ENCODE measurements at places on chromosomes 13 and 19.
A peak's percentile ranks its signal among the peaks of the same experiment; 100 is the strongest.

DNA sequence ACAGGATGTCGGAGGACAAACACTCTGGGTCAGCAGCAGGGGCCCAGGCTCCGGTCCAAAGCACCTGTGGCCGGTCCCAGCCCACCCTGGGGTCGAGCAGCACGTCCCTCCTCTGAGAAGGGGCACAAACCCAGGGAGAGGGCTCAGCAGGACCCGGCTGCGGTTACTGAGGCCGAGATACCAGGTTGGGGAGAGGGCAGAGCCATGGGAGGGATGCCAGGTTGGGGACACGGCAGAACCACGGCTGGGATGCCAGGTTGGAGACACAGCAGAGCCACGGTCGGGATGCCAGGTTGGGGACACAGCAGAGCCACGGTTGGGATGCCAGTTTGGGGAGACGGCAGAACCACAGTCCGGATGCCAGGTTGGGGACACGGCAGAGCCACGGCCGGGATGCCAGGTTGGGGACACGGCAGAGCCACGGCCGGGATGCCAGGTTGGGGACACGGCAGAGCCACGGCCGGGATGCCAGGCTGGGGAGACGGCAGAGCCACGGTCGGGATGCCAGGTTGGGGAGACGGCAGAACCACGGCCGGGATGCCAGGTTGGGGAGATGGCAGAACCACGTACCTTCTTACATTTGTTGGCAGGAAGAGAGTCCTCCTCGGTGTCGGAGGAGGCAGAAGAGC, 18.5 kb downstream of the MIER2 start:
- no peak for DNase-seq

DNA sequence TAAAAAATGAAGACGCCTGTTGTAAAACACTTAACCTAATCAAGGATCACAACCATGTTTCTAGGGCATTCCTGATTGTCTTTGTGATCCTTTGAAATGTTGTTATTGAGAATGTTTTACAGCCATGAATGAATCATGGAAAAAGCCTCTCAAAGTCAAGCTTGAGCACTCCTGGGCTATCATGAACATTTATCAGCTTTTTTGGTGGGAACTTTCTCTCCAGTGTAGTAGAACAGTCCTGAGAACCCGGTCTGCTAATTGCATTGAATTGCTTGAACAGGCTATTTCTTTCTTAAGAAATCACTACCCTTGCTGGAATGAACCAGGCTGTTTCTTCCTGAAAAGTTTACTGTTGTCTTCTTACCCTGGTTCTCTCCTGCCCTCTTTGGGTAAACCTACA, 516.5 kb downstream of the FGF9 start:
- no peak for DNase-seq

DNA sequence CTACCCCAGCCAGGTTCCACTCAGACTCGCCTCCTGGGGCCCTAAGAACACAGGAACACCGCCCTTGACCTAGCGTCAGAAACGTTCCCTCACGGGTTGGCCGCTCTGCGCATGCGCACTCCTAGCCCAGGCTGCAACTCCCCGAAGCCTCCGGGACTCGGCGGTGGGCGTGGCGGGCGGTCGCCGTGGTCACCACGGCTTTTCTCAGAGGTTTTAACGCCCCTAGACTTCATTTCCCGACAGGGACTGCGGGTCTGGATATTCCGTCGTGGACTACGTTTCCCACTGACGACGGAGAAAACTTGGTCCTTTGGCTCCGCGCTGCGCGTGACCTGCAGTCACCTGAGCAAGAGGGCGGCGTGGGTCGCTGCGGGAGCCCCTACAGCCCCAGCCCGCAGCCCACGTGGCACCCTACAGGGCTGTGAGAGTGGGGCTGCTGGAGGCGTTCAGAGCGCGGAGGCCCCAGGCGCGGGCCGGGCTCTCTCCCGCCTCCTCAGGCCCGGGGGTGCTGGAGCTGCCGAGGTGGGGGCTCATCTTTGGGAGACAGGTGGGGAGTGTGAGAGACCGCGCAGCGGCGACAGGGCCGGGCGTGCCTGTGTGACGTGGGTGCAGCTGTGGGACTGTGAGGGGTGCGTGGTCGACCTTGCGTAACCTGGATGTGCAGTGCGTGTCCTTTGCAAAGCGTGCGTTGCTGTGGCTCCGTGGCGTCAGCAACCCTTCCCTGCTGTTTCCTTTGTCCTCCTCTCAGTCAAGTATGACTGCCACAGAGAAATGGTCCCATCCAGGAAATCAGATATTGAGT, 38.0 kb upstream of the ZNF573 start:
- peak; percentile 86 for DNase-seq

- peak; percentile 66 for DNase-seq
Measured at GRCh38 chr19:46970815-46971214, 48.8 kb upstream of the NPAS1 start.

- DNase-seq = no peak
Measured at GRCh38 chr13:50452756-50453155, 390.7 kb downstream of the DLEU7 start.

DNA sequence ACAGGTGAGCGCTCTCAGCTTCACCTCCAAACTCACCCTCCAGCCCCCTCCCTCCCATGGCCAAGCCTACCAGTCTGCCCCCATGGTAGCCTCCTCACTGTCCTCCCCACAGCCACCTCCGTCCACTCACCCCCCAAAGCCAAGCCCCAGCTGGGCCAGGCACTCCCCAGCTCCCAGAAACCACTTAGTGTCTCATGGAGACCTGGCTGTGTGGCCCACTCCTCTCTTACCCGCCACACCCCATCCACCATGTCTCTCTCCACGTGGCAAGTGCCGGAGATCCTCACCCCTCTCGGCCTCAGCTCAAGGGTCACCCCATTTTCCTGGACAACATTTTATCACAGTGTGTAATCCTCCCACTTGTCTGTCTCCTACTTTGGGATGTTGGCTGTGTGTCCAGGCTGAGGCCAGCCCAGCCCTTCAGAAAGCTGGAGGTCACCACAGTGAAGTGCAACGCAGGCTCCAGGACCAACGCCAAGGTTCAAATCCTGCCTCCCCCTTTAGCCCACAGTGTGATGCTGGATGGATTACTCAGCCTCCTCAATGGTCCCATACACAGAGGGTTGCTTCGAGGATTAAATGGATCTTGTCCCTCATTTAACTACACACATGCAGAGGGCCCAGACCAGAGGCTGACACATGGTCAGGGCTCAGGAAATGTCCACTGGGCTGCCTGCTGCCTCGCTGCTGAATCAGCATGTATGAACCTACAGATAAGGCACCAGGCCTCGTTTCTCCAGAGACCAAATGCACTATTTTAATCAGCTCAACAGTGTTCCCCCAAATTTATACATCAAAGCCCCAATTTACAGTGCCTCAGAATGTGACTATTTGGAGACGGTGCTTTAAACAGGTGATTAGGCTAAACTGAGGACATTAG, 71.3 kb downstream of the CEBPG start:
- peak; percentile 11 for DNase-seq

DNA sequence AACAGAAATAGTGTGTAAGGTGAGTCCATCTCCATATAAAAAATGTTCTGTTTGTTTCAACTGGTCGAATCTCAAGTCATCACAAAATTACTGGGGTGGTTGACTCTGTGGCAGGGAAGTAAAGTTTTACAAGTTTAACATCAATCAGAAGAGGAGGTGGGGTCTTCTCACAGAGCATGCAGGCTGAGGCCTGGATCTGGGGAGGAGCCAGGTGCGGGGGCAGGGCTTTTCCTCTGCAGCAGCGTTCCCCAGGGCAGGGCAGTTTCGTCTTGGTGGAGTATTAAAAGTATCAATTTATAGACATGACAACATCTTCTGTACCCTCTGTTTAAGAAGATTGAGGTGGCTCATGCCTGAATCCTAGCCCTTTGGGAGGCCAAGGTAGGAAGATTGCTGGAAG, 68.8 kb downstream of the SLC7A9 start:
- no peak for DNase-seq

GRCh38 chr13:37450276-37450675, 148.3 kb downstream of the POSTN start:
- no peak for DNase-seq

DNA sequence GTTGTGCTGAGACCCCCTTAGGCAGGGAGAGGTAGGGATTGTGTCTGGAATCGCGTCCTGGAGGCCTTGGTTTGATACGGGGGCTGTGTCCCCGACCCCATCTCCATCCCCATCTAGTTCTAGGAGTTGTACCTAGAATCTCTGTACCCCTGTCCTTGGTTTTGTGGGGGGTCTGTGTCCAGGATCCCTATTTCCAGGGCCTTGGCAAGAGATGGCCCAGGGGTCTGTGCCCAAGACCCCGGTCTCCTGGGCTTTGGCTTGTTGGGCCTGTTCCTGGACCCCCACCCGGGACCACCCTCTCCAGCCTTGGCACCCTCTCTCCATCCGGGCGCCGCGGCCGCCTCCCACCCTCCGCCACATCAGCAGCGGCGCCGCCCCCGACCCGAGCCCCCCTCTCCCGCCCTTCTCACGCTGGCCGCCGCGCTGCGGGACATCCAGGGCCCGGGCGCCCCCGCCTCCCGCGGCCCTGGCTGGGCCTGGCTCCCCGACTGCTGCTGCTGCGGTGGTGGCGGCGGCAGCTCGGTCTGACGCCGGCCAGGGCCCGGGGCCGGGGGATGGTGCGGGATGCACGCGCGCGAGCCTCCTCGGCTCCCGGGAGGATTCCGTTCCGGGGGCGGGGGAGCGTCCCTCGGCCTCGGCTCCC, at the start of gene NUMBL:
Gene NUMBL (minus strand): TSS at position 602 of the 643 bp plus-strand sequence. CDS start 168 bp downstream, at position 434.
- peak; percentile 47 for DNase-seq

- DNase-seq = no peak
Measured at GRCh38 chr19:48051335-48052033, 7.6 kb upstream of the CABP5 start.

DNA sequence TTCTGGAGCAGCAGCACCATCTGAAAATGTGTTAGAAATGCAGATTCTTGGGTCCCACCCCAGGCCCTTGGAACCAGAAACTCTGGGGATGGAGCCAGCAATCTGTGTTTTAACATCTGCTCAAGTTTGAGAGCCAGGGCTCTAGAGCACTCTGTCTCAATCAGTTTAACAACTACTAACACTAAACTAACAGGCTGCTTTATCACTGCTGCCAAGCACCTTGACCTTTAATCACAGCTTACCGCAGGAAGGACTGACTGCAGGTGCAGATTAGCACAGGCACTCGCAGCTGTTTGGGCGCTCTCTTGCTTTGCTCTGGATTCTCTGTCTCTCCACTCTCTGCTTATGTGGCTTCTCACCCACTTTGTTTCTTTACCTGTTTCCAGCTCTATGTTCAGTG, 163.5 kb downstream of the MTUS2 start:
- DNase-seq = no peak

DNA sequence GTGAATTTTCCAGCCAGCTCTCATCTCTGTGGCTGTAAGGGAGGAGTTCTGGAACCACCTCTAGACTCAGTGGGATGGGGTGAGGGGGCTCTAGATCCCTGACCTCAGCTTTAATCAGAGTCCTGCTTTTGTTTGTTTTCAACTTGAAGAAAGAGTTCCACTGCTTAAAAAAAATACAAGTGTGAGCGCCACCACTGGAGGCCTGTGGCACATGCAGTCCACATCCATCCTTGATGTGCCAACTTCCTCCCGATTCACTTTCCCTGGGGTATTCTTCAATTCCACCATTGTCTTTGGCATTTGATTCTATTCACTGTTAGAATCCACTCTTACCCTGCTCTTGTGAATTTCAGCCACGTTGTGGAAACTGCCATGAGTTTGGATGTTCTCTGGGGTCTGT, 62.4 kb upstream of the GJB6 start:
- DNase-seq = no peak

GRCh38 chr19:18972851-18973250, 31.8 kb upstream of the HOMER3 start:
- DNase-seq = no peak

DNA sequence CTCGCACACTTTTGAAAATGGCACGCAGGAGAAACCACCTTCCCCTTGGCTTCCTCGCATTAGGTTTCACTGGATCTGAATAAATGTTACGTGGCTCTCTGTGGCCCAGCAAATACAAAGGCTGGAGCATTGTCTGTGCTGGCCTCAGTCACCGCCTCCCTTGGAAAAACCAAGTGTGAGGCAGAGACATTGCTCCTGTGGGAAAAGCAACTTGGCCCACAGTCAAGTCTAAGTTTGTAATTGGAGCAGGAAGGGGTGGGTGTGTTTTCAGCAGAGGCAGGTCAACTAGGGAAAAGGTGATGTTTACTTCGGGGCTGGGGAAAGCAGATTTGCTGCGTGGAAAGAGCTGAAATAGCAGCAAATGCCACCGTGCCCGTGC, 101.6 kb downstream of the IRS2 start:
- peak; percentile 30 for DNase-seq

- DNase-seq = no peak
Measured at GRCh38 chr19:9531933-9532332, 6.5 kb downstream of the ZNF426 start.

DNA sequence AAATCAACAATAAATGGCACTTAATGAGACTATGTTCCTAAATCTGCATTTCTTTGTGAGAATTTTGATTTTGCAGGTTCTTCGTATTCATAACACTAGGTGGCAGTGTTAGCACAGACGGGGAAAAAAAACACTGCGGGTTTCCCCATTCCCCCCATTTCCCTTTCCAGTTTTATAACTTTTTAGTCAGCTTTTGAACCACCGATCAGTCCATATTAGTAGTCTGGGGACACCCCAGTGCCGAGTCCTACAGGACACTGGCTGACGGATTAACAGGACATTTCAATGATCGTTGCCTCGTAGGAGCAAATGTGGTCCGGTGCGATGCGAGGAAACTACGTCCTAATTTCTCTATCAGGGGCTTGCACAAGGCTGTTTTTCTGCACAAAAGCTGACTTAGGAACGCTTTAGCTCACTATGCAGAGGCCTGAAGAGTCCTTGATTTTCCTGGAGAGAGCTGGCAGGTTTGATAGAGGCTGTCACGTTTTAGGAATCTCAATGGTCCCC, 234.3 kb downstream of the LMO7 start:
- no peak for DNase-seq

- DNase-seq = no peak
Measured at GRCh38 chr13:64684685-64685431, 2545.3 kb downstream of the PCDH9 start.

- no peak for DNase-seq
Measured at GRCh38 chr13:21872795-21873194, 201.9 kb downstream of the FGF9 start.

- no peak for DNase-seq
Measured at GRCh38 chr19:5138606-5139582, 170.0 kb downstream of the KDM4B start.

DNA sequence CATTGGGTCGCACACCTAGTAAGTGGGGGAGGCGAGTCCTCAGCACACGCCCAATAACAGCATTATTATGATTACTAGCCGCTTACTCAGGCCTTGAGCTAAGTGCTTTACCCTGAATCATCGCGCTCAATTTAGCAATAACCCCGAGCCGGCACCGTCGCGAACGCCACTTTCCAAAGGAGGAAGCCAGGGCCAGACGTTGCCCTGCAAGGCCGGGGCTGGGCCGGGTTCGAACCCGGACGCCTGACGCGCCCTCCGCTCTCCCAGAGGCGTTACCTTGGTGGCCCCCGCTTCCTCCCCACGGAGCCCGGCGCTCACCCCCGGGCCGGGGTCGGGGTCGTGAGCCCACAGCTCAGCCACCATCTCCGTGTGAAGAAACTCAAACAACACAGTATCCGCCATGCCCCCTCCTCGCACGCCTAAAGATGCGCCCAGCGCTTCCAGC, at the start of gene TRAPPC6A:
Gene TRAPPC6A (minus strand): TSS at position 421 of the 445 bp plus-strand sequence. CDS start 19 bp downstream, at position 402.
- no peak for DNase-seq
